ENCODE measurements at places on chromosomes 7 and 10.

DNA sequence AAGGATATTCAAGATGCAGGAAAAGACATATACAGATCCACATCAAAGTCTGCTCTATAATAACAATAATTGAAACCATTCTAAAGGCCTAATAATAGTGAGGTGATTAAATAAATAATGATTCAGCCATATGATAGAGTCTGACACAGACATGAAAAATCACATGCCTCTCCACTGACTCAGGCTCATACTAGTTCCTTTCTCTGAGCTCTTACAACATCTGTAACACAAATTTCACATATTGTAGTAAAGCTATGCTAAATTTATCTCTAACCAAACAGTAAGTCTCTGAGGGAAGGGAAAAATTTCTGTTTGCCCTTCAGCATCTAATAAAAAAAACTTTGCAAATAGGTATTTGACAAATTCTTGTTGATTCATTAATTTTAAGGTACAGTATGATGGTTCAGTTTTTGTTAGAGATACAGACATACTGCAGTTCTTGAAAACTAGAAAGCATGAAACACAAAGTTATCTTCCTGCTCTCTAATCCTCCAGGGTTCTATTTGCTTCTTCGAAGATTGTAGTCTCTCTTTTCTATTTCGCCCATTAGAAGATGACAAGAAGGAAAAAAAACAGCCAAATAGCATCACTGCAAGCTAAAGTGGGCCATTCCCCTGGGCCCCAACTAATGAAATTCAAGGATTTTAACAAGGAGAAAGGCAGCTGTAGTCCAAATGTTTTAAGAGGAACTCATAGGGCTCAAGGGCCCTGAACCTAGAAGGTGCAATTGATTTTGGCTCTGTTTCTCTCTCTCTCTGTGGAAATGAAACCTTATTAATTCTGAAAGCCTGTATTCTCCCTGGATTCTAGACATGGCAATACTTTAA lies 53.9 kb downstream of the CUBN start:
- DNase-seq: peak; percentile 98

DNA sequence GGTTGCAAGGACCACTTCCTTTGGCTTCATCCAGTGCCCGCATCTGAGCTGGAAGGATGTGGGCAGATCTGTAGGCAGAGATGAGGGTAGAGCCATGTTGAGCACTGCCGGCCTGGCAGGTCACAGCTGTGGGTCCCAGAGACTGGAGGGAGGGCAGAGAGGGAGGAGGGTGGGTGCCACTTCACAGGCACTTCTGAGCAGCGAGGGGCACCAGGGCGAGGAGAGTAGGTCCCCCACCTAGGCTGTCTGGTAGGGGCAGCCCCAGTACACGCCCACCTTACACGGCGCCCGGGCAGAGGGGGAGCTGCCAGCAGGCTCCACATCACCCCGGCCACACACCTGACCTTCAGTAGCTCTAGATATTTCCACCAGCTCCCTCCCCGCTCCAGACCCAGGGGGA lies 473.0 kb upstream of the FOXK1 start:
- DNase-seq: no peak

DNA sequence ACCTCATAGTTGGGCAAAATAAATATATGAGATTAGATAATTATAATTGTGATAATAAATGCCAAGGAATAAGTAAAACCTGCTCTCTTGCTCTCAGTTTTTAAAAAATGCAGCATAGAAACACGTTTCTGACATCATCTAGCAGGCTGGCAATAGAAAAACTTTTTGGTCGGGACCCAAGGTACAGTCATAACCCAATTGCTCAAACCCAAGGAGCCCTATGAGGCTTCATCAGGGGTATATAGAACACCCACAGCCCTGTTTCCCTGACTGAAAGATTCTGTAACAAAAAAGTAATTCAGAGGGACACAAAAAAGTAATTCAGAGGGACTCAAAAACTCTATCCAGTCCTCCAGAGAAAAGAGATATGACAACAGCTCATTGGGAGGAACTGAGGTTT lies 3.8 kb downstream of the PDE1C start:
- DNase-seq: no peak

DNA sequence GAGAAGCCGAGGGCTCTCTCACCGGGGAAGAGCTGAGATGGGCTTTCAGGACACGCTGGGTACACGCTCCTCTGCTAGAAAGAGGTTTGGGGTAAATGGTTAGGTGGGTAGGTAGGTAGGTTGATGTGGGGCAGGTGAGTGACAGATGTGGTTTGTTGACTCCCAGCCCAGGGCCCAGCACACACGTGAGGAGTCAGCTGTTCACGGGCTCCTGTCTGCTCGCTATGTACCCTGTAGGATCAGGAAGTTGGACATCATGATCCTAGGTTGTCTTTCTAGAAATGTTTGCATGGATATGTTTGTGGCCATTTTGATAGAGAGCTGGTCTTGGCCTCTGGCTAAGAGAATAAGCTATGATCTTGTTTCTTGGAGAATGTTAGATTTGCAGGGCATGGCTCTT lies 109.0 kb downstream of the TACC2 start:
- DNase-seq: no peak

- DNase-seq: peak; percentile 20
These were observed 27.3 kb downstream of the RALA start for GRCh38 chr7:39650676-39651075.

DNA sequence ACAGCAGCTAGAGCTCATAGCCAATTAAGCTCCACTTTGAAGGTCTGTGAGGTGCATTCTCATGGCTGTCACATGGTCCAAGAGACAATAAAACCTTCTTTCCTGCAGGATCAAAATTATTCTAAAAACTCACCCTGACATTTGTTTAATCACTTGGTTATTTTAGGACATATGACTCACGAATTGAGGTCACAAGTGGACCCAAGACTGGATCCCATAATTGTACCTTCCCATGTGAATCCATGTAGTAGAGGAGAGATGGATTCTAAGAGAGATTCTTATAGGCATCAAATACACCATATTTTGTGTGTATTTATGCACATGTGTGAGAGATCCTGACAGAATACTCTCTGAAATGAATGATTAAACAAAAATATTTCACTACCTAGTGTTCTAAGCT lies 18.1 kb downstream of the POLR1F start:
- no peak for DNase-seq

GRCh38 chr10:43471935-43472720 lies 35.2 kb downstream of the ZNF487 start:
- no peak for DNase-seq

DNA sequence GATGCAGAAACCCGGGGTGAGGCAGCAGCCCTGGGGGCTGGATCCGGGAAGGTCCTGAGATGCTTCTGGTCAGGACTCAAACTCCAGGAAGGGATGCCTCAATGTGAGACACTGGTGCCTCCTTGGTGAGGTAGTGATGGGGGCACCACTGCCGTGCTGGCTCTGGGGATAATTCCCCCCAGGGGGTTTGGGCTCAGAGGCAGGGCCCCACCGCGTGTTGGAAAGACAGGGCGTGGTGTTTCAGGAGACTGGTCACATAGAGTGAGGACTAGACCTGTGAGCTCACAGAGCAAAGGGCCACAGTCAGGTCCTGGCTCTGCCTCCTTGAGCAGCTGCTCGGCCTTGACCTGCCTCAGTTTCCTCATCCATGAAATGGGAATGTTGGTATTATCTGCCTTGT lies 361.9 kb downstream of the GLRX3 start:
- DNase-seq: no peak

DNA sequence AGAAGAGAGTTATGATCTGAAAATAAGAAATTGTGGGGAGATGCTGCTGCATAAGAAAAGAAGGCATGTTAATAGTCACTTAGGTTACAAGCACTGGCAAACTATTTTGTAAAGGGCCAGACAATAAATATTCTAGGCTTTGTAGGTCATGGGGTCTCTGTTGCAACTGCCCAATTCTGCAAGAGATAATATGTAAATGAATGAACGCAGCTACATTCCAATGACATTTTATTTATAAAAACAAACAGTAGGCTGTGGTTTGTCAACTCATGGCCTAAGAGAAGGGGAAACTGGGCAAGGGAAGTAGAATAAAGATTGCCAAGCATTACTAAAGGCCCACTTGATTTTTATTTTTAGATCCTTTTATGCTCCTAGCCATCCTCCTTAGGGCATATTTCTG lies 133.1 kb downstream of the RAPGEF5 start:
- no peak for DNase-seq

- no peak for DNase-seq
These were observed 8.0 kb upstream of the ELFN1 start for GRCh38 chr7:1662101-1662500.

- DNase-seq: peak; percentile 99
These were observed 221.1 kb downstream of the KCNMA1 start for GRCh38 chr10:77416311-77417135.

DNA sequence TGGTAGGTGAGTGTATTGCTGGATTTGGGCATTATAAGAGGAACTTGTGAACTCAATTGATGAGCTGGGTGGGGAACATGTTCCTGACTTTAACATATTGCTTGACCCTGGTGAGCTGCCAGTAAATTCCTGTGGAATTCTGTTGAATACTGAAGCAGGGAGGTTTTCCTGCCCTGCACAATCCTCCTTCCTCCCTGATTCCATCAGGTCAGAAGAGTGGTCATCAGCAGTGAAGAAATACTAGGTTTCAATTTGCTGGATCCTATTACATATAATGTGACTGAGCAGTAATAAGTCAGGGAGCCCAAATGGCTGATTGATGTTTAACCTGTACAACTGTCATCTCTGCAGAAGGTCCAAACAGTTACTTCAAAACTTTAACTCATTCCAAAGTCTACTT lies 581.2 kb downstream of the SUGCT start:
- DNase-seq: peak; percentile 50

GRCh38 chr10:113552014-113552413 lies 839 bp upstream of the HABP2 start:
- DNase-seq: no peak

DNA sequence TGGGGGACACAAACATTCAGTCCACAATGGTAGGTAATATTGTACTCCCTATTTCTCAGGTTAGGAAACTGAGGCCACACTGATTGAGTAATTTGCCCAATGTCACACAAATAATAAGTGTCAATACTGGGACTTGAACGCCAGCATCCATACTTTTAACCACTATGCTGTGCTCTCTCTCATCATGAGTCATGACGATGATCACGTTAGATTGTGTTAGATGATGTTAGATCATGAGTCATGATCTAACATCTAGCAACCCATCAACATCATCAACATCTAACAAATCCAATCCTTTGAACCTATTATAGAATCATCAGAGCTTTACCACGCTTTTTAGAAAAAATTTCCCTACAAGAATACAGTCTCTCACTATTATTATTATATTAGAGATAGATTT lies 28.1 kb upstream of the HERPUD2 start:
- peak; percentile 59 for DNase-seq

GRCh38 chr7:22811746-22812280 lies 10.8 kb downstream of the TOMM7 start:
- no peak for DNase-seq

DNA sequence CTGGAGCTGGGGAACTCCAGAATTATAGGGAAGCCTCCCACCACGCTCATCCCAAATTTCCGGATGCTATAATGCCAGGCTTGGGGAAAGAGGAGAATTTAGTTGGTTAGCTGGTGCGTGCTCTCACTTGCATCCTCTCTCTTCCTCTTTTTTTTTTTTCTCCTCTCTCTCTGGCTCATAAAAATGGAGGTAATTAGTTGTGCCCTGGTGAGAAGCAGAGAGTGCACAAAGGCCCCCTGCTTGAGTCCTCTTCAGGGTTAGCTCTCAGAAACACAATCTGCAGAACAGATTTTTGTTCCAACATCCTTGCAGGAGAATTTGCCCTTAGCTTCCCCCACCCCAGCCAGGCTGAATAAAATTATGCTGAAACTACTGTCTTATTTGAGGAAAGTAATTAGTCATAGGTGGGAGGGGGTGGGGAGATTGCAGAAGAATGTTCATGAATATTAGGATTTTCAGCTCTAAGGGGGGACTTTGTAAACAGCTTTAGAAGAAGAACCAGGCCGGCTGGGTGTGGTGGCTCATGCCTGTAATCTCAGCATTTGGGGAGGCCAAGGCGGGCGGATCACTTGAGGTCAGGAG lies 7.6 kb downstream of the SERPINE1 start:
- DNase-seq: peak; percentile 61

DNA sequence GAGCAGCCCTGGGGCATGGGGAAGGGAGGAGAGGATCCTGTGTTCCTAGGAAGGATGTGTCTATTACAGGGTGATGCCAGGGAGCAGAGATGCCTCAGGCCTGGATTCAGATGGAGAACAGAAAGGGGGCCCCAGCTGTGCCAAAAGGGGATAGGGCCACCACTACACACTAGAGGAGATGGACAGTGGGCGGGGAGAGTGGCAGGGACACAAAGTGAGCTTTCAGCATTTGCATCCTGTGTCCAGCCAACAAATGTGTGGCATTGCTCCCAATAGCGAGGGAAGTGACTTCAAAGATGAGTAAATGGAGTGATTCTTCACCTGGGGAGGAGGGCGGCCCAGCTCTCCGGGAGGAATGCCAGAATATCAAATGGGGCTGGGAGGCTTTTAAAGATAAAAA lies 64.9 kb upstream of the WAPL start:
- DNase-seq: no peak

GRCh38 chr10:22607261-22607660 lies 107.1 kb downstream of the PIP4K2A start:
- DNase-seq: no peak

GRCh38 chr7:117043108-117043825 lies 90.0 kb downstream of the ST7 start:
- DNase-seq: peak; percentile 33

GRCh38 chr7:100827330-100828226 lies at the start of gene EPHB4:
TSS of gene EPHB4 (minus strand) at chr7:100827523. CDS start at chr7:100827030, 493 bp downstream.
- peak; percentile 93 for DNase-seq

DNA sequence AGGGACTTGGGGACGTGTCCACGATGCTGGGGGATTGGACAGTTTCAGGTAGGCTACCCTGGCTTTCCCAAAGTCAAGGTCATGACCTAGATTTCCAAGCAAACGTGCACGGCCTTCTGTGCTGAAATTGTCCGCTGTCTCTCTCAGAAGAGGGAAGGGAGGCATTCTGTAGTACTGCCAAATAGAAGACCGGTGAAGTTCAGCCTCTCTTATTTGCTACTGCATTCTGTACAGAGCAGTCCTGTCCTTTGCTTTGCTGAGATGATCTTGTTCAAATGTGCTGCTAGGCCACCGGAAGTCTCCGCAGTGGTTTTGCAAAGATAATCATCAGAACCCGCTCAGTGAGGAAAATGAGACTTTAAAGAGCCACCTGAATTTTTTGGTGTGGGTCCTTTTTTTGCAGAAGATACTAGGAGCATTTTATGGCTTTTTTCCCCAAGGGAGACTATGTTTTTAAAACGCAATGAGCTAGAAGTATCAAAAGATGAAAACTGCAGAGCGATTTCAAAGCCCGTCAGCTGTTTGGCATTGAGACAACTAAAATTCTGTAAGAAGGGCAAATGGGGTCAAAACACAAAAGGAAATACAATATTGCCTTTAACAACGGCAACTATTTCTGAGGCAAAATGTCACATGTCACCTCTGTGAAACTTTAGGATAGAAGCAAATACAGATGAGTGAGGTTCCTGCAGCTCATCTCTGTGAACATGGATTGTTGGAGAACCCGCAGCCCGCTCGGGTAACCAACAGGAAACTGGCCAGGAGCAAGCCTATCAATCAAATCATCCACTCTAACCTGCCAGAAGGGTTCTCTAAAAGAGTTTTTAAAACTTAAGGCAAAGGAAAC lies 1.3 kb upstream of the NMT2 start:
- DNase-seq: no peak

All from fibroblast of skin of back (primary cell).